ENCODE measurements at places on chromosomes 12 and 14.

DNA sequence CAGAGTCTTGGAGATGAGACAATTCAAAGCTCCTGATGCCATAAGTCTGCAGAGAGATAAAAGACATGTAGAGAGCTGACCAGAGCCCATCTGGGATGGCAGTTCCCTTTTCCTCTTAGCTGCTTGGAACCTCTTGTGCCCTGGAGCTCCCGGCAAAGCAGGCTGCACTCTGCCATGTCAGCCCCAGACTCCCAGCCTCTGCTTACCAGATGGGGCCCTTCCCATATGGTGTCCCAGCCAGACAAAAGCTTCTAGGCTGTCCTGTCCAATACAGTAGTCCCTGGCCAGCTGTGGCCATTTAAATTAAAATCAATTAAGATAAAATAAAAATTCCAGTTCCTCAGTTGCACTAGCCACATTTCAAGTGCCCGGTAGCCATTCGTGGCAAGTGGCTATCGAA lies 303.9 kb downstream of the TTC6 start:
- no peak for DNase-seq

- DNase-seq, result no peak
Measured at GRCh38 chr14:103695296-103696069, 19.8 kb downstream of the XRCC3 start.

DNA sequence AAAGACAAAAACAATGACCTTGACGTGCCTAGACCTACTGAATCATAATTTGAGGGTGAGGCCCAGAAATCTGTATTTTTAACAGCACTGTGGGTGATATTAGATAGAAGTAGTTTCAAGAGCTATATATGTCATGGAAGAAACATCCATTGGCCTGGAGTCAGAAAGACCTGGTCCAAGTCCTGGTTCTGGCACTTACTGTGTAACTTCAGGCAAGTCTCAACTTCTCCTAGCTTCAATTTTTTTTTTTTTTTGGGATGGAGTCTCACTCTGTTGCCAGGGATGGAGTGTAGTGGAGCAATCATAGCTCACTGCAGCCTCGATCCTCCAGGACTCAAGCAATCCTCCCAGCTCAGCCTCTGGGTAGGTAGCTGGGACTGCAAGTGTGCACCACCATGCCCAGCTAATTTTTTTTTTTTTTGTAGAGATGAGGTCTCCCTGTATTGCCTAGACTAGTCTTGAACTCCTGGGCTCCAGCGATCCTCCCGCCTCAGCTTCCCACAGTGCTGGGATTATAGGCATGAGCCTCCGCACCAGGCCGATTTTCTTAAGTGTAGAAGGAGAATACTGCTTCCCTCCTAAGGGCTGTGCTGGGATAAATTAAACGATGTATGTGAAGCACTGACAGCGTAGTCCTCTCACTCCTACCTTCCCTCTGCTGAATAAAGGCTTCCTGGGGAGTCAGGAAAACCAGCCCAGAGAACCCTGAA lies 14.3 kb upstream of the GPX2 start:
- no peak for DNase-seq

- DNase-seq, result no peak
Measured at GRCh38 chr12:121196902-121197301, 13.0 kb upstream of the P2RX4 start.

- no peak for DNase-seq
Measured at GRCh38 chr14:37508503-37508902, 86.5 kb downstream of the FOXA1 start.

- no peak for DNase-seq
Measured at GRCh38 chr12:12901158-12901791, 9.9 kb downstream of the GPRC5A start.

- no peak for DNase-seq
Measured at GRCh38 chr12:125222876-125223275, 157.6 kb downstream of the AACS start.

GRCh38 chr12:23169012-23169695 lies 544.2 kb downstream of the ETNK1 start:
- no peak for DNase-seq

GRCh38 chr12:105072888-105073488 lies 11.3 kb downstream of the ALDH1L2 start:
- no peak for DNase-seq

DNA sequence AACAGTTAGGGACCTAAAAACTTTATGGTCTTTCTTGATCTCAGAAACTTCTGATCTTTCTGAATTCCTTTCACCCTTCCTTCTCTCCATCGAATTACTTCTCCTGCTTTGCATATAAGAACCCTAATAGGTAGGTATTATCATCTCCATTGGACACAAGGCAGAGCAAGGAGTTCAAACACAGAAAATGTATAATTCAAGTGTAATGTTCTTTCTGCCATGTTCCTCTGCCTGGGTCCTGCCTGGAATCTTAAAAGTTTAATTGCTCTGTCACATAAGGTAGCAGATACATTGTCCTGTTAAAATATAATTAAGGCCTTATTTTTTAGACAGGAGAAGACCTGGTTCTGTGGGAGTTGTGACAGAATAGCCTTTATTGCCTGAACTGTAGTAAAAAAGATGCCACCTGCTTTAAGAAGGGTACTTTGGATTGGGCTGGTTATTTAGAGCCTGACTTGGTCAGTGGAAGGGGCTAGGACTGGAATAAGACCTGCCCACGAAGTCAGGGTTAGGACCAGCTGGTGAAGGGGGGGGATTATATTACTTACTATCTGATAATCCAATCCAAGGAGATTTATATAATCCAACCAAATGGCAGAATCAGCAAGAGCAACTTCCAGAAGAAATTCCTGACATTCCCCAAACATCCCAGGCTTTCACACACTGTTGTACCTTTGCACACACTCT lies 10.4 kb downstream of the G2E3 start:
- no peak for DNase-seq

DNA sequence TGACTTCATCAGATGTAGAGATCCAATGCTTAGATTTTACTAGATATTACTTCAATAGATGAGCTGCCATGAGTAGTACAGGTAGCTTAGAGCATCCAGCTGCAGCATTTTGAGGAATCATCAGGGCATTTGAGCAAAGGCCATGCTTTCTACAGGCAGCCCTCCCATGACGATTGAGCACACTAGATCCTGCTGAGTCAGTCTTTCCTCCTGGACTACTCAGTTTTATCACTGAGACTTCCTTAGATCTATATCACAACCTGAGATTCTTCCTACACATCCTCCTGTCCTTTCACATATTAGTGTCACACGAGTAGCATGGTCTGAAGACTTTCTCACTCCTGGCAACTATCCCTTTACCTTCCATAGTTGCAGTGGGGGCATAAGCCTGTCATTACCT lies 1401.8 kb downstream of the FSCB start:
- no peak for DNase-seq

- no peak for DNase-seq
Measured at GRCh38 chr12:113262710-113263109, 41.4 kb downstream of the TPCN1 start.

GRCh38 chr14:97543221-97543620 lies 746.0 kb downstream of the VRK1 start:
- DNase-seq, result no peak

- no peak for DNase-seq
Measured at GRCh38 chr14:58703161-58703506, 65.4 kb downstream of the DACT1 start.

- DNase-seq, result no peak
Measured at GRCh38 chr12:109738878-109739665, 25.4 kb downstream of the FAM222A start.

GRCh38 chr14:61564618-61565091 lies 130.7 kb upstream of the HIF1A start:
- DNase-seq, result no peak

- DNase-seq, result no peak
Measured at GRCh38 chr12:9071969-9072368, 43.8 kb downstream of the A2M start.

DNA sequence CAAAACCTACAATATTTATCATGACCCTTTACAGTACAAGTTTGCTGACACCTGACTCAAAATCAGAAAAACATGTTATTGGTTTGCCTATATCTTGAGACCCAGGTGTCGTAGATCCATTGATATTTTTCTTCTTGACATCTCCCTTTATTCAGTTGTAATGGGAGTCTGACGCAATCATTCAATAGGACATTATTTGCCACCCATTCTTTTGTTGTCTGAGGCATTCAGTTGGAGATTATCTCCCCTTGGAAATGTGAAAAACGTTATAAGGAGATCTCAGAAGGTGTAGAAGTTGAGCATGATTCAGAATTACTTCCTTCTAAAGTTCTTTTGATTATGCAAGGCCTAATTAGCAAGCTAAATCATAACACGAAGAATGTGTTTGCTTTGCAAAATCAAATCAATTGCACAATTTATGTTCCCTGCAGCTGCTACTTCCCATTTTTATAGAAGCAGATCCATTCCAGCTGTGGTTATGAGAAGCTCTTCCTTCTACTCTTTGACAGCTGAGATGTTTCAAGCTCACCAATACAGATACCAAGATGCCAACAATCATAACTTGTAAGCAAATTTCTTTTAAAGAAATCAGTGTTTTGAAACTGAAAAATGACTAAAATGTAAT lies 228.2 kb upstream of the SYT1 start:
- no peak for DNase-seq

DNA sequence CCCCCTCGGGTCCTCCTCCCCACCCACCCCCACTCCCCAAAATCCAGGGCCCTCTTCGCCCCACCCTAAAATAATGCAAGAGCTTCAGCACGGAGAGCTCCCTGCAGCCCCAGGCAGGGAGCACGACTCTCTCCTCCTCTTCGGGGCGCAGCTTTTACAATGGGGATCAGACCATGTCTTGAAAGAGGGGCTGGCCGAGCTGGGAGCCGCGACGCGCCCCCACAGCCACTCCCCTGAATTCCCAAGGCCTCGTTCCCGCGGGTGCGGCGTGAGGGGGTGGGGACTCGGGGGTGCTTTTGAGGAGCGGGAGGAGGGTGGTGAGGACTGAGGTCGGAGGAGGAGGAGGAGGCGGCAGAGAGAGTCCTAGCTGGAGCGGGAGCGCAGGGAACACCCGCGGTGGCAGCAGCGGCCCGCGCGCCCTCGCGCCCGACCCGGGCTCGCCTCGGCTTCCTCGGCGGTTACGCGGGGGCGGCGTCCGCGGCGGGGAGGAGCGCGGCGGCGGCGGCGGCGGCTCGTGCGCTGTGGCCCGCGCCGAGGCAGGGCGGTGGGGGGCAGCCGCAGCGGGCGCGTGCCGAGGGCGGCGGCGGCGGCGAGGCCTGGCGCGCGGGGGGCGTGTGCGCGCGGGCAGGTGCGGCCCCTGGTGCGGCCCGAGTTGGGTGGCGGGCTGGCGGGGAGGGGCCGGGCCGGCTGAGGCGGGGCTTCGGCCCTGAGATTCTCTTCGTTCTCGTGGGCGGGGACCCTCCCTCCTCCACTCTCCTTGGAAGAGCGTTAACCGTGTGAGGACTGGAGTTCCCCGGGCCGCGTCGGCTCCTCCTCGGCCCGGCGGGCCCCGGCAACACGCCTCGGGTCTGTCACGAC lies at the start of gene ANKS1B:
ANKS1B (minus strand) TSS at position 666 of the 858 bp plus-strand sequence. CDS start 699 bp downstream, outside the sequence.
- DNase-seq, result peak; percentile 32

GRCh38 chr14:68513137-68513536 lies 279.7 kb downstream of the ZFP36L1 start:
- no peak for DNase-seq

GRCh38 chr12:28710882-28711281 lies 438.2 kb upstream of the FAR2 start:
- no peak for DNase-seq

DNA sequence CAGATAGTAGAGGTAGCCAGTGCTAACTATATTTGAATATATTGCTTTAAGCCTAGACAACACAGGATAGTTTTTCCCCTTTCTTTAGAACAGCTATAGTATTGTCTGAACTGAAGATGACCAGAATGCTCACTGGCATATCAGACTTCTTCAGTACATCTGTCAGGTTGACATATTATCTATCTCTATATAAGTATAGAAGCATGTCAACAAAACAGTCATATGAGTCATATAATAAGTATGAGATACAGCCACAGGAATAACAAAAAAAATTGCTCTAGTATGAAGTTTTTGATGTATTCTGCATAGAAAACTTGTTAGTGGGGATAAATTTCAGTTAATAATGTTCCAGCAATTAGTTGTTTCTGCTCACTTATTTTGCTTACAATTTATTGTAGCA lies 767.7 kb downstream of the LRFN5 start:
- DNase-seq, result no peak

GRCh38 chr14:90560991-90561390 lies 164.2 kb downstream of the CALM1 start:
- no peak for DNase-seq

DNA sequence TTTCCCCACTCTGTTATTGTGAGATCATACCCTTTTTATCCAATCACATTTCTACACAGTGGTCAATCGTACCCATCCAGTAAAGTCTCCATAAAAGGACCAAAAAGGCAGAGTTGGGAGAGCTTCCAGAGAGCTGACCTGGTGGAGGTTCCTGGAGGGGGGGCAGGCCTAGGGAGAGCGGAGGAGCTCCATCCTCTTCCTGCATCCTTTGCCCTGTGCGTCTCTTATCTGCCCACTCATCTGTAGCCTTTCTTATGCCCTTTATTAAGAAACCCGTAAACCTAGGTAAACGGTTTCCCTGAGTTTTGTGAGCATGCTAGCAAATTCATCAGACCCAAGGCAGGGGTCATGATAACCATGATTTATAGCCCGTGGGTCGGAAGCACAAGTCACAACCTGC lies 26.2 kb downstream of the EVL start:
- peak; percentile 35 for DNase-seq
